Endothelial cell (in vitro differentiated cells): ENCODE measurements at places on chromosomes 6 and 20. TPM values are rescaled to one million over a fixed set of nuclear protein-coding genes. Genes with fewer than 3 reads are reported as not detected.

Gene PACRG
- 1.1 TPM for total RNA-seq

Gene PRPF6
- total RNA-seq, result 73.4 TPM

Gene C6orf141
- 0.77 TPM for total RNA-seq

Gene SGK2
- 0.85 TPM for total RNA-seq

Gene PNPLA1
- total RNA-seq, result not detected

Gene RMND1
- total RNA-seq, result 18.7 TPM

Gene SLC35D3
- total RNA-seq, result not detected

Gene PERP
- total RNA-seq, result 11.4 TPM

Gene NKX2-2
- 0.82 TPM for total RNA-seq

Gene UBE3D
- total RNA-seq, result 12.1 TPM

Gene SMOC2
- total RNA-seq, result not detected

Gene TRERF1
- 8.7 TPM for total RNA-seq

Gene RNF217
- total RNA-seq, result 50.7 TPM

Gene MAPK13
- total RNA-seq, result 6.6 TPM

Gene MYCT1
- 178 TPM for total RNA-seq

Gene LRFN2
- total RNA-seq, result 0.59 TPM

Gene OR2J3
- total RNA-seq, result not detected

Gene VGLL2
- 0.77 TPM for total RNA-seq
